Activated T-helper 9 cell treated with anti-CD3 and anti-CD28 coated beads, Interleukin-2, amount 50 U/mL, for 16 hours (primary cell): ENCODE measurements at places on chromosomes 5 and 9.

DNA sequence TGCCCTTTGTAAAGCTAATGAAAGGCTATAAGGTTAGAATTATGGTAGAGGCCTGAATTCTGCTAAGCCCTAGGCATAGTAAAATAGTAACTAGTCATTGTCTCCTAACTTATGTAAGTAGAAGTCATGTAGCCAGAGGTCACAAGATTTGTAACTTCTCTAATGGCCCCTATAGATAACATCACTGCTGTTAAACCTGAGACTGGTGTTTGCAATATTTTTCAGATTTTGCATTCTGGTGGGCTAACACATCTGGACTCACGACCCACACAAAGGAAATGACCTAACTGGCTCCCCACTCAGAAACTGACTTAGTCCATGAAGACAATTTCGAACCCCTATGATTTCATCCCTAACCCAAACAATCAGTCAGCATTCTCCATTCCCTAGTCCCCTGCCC is 37.2 kb upstream of the TTC39B start:
- DNase-seq: no peak

DNA sequence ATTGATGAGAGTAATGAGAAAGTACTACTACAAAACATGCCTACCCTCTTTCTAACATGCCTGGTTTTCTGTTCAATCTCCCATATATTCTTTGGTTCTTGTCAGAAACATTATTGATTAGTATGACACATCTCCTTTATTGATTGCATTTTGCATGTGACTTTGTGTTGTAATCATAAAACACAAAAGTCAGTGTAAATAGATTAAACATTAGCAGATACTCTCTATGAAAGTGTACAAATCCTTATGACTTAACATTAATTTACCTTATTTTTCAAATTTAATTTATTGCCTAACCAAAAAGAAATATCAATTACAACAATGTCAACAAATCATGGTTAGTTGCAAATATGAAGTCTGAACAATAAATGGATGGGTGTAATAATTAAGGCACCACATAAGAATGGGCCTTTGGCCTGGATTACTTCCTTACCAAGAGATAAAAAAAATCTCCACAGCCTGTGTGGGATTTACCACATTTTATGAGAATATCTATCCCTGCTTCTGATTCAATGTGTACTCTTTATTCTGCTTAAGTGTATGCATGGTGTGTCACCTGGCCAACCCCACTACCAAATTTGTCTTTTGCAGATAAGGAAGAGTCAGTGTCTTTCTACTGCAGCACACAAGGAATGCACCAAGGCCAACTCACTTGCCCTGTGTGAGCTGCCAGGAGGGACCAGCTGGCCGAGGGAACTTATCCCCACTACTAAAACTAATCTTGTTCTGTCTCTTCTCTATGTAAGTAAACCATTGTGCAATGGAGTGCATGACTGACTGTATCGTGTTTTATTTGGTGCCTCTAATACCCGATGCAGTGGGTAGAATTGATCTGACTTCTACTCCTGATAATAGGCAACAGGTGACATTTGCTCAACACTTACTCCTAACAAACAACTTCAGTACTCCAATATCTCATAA is 1001.9 kb upstream of the CDH10 start:
- DNase-seq: no peak

DNA sequence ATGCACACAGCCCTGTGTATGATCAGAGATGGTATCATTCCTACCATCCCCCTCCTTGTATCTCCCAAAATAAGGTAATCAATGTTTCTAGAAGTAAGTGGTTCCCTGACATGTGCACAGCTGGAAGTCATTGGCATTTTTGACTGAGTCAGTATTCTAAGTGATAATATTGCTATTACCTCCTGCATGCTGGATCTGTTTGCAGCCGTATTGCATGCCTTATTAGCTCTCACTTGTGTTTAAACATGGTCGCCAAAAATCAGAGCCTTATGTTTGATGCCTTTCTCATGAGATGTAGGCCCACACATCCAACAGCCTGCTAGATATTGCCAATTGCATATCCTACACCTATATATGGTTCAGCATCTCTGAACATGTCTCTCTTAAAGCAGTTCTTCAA is 254.3 kb downstream of the CDH12 start:
- no peak for DNase-seq

DNA sequence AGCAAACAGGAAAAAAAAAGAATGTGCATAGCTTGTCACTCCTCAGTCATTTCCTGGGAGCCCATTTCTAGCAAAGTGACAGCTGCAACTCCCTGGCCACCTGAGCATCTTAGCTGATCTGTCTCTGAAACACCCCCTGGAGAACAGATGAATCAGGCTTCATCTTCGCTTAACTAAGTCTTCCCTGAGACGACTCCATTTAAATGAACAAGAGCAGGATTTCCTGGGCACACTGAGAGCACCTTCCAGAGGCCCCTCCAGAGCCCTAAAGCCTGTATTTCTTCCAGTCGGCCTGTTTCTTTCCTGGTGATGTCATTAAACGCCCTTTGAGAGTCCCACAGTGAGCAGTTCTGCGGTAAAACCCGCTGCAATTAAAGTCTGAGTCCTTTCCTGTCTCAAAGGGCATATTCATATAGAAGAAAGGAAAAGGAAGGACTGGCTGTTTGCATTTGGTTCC is 13.9 kb downstream of the TGFBI start:
- DNase-seq: no peak

DNA sequence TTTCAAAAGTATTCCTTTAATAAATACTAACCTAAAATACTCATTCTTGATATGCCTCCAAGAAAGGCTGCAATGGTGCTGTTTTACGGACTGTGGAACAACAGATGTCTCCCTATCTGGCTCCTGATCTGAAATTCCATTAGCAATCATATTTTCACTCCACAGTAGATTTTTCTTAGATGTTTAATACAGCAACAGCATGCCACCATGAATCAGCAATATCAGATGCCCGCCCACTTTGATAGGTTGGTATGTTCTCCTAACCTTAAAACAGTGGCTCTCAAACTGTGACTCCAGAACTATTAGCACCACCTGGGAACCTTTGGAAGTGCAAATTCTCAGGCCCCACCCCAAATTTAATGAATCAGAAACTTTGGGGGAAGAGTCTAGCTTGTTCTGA is 110.2 kb downstream of the MLLT3 start:
- no peak for DNase-seq

DNA sequence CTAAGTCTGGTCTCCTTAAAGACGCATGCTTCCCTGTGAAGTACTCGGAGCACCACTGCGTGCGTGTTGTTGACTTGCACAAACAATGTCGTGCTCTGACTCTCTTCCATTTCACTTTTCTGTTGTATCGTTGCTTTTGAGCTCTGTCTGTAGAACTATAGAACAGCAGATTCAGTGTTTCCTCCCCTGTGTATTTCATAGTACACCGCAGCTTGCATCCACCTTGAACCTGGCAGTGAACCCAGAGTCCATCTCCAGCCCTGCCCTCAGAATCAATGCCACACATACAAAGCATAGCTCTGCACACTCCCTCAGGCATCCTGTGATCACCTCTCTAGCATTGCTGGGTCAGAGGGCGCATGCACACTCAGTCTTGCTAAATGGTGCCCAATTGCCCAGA is 37.2 kb upstream of the ADAMTS2 start:
- no peak for DNase-seq

DNA sequence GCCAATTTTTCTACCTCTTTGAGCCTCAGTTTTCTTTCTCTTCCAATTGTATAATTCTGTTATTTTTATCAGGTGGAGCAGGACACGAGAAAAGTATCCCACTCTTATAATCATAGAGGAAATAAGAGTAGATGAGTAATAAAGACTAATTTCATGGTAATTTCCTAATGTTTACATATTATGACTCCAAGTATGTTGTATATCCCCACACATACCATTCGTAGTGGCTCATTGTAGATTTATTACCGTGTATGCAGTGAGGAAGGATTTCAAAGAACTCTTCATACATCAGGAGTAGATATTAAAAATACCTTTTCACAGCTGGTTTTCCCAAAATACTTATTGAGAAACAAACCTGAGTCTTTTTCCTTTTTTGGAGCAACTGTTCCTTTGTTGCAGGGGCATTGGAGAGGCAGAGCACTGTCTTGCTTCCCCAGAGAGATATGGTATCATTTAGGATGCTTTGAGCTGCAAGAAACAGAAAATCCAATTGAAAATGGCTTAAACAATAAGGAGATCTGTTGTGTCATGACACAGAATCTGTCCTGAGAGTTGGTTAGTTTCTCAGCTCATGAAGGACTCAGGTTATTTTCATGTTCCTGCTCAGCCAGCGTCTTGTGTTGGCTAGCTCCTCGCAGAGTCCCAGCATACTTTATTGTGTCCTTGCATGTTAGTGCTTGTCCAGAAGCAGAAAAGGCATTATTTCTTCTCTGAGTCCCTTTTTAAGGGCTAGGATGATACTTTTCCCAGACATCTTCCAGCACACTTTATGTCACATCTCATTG is 291.2 kb downstream of the ARHGAP26 start:
- no peak for DNase-seq
